ENCODE measurements at places on chromosomes 13 and 19.

DNA sequence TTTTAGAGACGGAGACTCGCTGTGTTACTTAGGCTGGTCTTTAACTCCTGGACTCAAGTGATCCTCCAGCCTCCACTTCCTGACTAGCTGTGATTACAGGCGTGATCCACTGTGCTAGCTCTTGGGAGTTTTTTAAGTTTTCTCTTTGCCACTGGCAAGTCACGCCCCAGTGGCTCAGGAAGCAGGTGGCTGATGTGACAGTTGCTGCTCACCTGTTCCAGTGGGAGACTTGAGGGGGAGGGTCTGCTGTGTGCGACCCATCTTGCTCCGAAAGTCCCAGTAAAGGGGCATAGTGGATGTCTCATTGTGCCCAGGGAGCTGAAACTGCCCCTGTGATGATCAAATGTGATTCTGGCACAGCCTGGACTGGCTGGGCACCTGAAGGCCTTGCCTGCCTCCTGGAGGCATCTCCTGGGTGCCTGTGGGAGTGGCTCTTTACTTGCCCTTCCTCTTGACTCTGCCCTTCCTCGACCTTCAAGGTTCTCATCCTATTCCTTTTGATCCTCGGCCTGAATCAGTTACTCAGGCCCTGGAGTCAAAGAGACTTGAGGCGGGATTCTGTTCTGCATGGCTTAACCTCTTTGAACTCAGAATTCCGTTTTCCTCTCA is 7.8 kb downstream of the SMARCA4 start:
- no peak for DNase-seq

- no peak for DNase-seq
Observed at GRCh38 chr19:13095393-13095784, 7.3 kb downstream of the LYL1 start.

- no peak for DNase-seq
Observed at GRCh38 chr19:2885736-2886135, 15.0 kb upstream of the ZNF57 start.

DNA sequence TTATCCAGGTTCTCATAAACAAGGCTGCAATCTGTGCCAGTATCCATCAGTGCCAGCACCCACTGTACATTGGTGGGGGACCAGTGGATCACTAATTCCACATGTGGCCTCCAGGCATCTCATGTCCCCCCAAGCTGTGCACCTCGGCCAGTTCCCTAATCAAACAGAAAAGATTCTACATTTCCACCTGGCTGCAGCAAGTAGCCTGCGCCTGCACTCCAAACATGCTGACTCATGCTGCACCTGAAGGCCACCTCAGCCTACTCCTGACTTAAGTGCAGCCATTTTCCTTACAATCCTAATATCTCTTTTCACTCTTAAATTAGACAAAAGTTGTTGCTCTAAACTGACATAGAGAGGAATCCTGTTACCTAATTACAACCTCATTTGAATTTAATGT is 729.4 kb upstream of the MIR17HG start:
- DNase-seq: no peak

DNA sequence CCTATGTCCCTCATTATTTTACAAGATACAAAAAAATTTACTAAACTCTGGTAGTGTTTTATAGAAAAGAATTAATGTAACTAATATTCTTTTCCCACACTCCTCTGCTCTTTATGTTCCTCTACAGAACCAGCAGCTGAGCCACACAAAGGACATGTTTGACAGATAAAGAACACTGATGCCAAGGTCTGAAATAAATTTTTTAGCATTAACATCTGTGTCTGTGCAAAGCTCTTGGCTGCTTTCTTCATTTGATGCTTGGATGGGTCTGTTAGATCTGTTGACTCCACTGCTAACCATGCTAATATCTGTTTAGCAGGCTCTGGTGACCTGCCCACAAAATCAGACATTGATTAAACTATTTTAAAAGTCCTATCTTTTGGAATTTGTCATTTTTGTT is 2363.8 kb downstream of the PCDH9 start:
- no peak for DNase-seq

GRCh38 chr13:109172136-109172535 is 542.7 kb downstream of the MYO16 start:
- DNase-seq: no peak

DNA sequence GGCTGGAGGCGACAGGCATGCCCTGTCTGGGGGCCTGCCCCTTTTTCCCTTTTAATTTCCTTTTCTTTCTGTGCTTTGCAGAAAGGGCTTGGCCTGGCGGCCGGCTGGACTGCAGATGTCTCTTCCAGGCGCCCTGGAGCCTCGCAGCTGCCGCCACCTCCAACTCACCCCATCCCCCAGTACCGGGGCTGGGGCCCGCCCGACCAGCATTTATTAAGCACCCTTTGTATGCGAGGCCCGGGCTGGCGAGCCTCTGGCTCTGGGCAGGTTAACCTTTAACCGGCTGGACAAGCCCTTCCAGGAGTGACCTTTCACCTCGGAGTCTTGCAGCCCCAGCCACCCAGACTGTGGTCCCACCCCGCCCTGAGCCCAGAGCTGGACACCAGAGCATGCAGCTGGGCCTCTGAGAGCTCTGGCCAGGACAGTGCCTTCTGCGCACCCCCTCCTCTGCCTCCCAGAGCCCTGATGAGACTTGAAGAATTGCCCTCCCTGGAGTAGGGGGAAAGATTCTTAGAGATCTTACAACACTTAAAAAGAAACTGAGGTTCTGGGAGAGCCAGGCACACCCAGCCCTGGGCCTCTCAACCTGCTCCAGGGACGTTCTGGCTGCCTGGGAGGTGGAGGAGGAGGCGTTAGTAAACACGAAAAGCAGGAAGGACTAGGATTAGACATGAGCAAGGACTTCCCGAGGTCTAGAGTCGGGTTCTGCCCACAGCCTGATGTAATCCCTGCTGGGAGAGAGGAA is 1.1 kb upstream of the NR2F6 start:
- DNase-seq: no peak

DNA sequence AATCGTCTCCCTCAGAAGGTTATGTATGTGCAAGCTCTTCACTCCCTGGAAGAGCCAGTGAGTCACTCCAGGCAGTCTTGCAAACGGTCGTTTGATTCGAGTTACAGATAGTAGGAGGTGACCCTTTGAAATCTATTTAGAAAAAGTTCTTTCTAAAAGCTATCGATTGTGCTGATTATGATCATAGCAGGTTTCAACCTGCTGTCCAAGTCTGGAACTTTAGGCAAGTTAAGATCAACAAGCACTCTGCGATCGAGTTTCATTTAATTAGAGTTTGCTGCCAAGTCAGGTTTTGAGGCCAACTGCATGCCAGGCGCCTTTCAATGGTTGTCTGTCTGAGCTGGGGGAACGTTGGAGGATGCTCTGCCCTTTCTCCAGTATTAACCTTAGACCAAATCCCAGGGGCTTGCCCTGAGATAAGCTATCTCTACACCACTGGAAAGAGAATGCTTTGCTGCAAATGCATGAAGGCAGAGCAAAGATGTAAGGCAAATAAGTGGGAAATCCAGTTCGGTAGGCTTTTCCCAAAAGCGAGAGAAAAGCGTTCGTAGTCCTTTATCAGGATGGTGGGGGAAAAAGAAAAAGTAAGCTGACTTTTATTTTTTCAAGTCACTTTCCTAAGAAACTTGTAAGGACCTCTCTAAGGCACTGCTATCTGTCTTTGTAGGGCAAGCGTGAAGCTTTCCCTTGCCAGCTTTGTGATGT is 287.5 kb downstream of the ATP8A2 start:
- no peak for DNase-seq

DNA sequence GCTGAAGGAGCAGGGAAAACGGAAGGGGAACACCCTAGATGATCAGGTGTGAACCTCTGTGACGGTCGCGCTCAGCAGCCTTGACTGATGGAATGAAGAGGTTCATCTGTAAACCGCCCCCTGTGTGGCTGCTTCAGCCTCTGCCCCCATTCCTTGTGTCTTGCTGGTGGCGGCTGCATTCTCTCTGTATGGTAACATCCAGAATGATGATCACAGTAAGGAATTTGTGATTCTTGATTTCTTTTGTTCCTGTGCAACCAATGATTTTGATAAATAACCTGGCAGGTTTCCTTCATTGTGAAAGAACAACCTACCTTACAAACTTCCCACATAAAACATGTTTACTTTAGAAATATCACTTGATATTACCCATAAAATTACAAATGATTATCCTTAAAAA is 118.7 kb upstream of the MCF2L start:
- no peak for DNase-seq

- no peak for DNase-seq
Observed at GRCh38 chr13:46541210-46541609, 11.8 kb upstream of the LRCH1 start.

DNA sequence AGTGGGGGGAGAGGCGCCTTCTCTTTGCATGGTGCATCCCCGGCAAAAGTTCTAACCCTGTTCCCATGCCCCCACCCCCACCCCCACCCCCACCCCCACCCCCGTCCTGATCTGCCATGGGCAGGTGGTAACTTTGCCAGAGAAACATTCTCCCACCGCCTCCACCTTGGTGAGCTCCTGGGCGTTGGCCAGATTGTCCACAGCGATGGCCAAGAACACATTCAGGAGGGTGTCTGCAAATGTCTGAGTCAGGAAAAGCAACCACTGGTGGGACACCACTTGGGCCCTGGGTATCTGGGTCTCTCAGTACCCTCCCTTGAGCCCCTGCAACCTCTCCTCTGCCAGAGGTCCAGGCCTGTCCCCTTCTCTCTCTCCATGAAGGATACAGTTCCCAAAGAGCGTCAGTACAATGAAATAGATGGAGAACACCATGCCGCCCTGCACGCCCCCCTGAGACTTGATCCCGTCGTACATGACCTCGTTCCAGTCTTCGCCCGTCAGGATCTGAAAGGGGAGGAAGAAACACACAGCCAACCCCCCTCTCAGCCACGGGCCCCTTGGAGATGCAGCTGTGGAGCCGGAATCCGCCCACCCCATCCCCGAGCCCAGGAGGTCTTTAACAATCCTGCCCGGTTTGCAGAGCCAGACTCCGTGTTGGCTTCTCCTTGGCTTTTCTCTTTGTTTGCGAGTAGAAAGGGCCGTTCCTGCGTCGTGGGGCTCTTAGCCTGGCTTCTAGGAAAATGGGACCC is 153.3 kb downstream of the IER2 start:
- no peak for DNase-seq

GRCh38 chr13:94329277-94329676 is 150.2 kb downstream of the DCT start:
- DNase-seq: no peak

DNA sequence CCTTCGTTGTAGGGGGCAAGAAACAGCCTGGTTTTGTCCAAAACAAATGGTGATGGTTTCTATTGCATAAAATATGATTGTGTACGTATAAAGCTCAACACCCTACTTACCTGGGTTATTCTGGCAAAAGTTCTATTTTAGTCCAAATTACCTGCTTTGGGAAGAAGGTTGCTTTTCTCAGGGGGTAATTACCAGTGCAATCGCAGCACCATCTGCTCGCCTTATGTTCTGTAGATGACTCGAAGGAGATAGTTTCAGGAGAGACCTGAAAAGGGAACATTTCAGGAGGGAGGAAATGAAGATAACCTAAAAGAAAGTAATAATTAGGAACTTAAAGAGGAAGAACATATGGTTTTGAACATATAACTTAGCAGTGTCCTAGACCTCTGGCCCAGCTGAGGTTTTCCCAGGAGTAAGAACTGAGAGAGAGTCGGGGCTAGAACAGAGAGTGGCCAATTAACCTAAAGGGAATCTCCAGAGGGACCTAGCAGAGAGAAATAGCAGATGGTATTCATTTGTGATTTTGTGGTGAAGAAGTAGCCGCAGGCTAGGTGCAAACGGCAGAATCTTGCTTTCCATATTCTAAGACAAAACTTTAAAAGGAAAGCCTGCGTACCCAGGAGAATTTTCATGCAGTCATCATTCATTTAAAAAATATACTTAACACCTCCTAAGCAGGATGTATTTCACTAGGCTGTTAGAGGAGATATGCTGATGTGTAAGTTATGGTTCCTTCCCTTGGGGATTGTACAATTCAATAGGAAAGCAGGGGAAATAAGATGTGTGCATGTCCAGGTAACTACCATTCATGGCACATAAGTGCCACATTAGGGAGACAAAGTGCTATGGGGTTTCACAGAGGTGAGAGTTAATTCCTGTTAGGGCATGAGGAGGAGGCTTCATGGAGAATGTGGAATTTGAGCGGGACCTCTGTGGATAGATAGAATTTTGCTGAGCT is 113.0 kb upstream of the SLC10A2 start:
- no peak for DNase-seq

DNA sequence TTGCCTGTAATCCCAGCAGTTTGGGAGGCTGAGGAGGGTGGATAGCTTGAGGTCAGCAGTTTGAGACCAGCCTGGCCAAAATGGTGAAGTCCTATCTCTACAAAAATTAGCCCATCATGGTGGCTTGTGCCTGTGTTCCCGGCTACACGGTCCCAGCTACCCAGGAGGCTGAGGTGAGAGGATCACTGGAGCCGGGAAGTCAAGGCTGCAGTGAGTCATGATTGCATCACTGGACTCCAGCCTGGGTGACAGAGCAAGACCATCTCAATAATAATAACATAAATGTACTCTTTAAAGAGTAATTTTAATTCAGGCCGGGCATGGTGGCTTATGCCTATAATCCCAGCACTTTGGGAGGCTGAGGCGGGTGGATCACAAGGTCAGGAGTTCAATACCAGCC is 38.7 kb downstream of the SKA3 start:
- no peak for DNase-seq

DNA sequence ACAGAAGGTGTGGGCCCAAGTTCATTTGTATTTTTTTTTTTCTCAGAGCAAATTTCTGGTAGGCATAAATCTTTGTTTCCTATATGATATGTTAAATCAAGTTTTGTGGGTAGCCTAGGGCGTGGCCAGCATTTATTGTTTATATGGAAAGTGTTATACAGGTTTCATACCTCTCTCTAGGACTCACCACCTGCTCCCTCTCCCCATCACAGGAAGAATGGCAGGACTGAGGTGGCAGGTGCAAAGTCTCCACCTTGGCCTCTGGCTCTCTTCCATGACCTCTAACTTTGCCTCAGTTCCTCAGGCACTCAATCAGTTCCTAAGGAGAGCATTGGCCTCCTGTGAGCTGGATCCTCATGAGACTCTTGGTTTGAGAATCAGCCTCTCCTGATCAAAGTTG is 172.3 kb upstream of the TSC22D1 start:
- no peak for DNase-seq

GRCh38 chr13:61144301-61144700 is 271.3 kb downstream of the PCDH20 start:
- no peak for DNase-seq

- DNase-seq: no peak
Observed at GRCh38 chr13:44352202-44352601, 21.4 kb upstream of the SERP2 start.

DNA sequence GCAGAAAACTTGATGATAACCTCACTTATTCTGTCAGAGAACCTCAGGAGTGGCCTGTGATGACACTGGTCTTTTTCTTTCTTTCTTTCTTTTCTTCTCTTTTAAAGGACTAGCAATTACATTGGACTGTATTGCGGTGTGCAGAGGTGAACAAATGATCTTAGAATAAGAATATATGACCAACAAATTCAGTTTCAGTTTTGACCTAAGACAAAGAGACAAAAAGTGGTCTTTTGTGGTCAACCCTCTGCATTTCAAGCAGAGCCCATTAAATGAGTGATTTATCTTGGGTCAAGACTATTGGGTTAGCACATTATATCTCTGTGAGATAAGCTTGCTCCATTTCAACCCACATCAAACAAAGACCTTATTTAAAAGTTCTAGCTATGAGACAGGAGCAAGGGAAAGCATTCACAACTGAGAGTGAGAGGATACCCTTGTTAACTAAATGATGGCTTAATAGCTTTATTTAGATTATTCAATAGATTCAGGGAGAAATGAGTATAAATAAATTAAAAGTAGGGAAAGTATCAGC is 644.4 kb downstream of the PCDH9 start:
- no peak for DNase-seq

All from stimulated activated CD4-positive, alpha-beta T cell treated with anti-CD3 and anti-CD28 coated beads, Interleukin-2, amount 100 ng/mL, for 48 hours (primary cell).